CD14-positive monocyte (primary cell): ENCODE measurements at places on chromosomes 16 and 17.

DNA sequence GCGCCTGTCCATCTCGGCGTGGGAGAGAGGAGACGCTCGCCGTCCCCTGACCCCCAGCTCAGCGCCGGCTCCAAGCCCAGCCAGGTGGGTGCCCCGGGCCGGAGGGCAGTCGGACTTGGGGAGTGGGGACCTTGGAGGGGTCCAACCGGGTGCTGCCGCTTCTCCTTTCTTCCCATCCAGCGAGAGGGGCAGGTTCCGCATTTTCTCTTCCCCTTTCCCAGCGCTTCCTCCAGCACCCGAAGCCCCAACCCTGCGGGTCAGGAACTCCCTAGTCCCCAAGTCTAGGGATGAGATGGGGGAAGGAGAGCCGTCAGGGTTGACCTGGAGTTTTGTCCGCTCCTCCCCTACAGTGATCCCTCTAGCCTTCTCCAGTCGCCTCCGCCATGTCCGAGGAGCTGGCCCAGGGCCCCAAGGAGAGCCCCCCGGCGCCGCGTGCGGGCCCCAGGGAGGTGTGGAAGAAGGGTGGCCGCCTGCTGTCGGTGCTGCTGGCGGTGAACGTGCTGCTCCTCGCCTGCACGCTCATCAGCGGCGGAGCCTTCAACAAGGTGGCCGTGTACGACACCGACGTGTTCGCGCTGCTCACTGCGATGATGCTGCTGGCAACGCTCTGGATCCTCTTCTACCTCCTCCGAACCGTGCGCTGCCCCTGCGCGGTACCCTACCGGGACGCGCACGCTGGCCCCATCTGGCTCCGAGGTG, at the start of gene OTOP2:
Gene OTOP2, plus strand, starts transcription at position 24 of the 699 bp plus-strand sequence. Its CDS starts 360 bp downstream, at position 384.
- DNase-seq, result peak; percentile 87

DNA sequence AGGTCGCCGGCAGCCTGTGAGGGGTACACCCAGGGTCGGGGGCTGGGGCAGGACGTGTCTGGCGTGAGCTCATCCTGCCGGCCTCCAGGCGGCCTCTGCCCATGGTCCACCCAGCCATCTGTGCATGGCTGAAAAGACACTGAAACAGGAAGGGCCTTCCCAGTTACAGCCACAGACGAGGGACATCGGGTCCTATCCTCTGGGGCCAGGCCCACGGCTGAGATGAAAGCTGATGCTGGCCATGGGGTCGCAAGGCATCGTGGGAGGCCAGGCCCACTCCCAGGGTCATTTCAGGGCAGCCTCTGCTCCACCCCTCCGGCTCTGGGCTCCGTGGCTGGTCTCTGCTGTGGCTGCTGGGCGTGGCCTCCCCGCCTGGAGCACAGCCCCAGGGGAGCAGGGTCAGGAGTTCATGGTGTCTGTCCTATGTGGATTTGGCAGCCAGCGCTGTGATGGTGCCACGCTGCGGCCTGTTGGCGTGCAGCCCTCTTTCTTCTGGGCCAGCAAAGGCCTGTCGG, 16.6 kb upstream of the ATP6V0C start:
- DNase-seq, result no peak

DNA sequence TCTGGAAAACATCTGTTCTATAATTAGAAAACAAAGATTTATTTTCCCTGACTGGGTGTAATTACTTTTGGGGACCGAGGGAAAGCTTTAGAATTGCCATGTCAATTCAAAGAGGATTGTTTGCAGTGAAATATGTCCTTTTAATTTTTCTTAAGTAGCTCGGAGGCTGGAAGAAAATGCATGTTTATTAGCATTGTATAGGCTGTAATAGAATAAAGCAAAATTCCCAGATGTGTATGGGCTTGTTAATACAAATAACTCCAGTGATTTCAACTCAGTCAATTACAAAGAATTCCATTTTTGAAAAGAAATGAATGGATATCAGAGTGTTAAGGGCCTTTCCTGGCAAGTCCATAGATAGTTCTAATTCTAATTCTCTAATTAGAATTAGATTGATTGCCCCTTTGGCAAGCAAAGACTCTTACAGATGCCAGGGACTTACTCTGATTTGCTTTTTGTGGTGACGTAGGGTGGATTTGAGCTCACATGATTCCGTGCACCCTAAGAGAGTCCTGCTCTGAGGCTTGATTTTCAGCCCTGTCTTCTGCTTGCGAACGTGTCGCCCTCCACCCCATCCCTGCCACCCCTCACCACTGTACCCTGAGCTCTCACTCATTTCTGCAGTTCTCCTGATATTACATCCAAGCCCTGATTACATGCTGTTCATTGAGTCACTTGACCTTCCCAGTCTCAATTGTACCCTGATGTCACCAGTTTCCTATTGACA, 70.0 kb upstream of the FAM20A start:
- DNase-seq, result no peak

- DNase-seq, result no peak
Observed at GRCh38 chr16:80330803-80331202, 210.0 kb upstream of the DYNLRB2 start.

GRCh38 chr17:50151937-50152547, 1.6 kb upstream of the PPP1R9B start:
- peak; percentile 60 for DNase-seq

DNA sequence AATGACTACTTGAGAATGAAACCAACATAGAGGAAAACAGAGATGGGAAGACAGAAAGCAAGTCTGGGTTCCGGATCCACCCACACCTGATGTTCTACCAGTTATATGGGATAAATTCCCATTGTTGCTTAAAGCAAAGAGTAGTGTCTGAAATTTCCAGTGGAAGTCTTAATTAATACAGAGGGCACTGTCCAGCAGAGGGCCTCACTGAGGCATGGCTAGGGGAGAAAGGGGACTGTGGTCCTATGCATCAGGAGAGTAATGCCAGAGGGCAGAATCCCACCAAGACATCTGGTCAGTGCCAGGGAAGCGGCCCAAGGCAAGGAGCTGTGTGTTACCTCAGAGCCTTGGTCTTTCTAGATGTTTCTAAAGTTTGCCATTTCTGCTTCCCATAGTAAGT, 7.5 kb upstream of the UMOD start:
- DNase-seq, result no peak

DNA sequence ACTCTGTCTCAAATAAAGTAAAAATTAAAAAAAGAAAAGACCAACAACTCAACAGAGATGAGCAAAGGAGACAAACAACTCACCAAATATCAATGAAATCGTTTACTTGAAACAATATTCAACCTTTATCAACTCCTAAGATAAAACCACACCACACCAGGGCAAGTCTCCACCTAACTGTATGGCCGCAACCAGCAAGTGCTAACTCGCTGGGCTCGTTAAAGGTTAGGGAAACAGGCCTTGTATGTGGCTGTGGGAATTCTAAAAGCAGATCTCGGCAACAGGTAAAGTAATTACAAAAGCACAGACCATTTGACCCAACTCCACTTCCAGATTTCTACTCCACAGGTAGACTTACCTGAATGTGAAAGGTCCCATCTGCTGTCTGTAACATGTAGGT, 9.3 kb downstream of the ZCCHC14 start:
- no peak for DNase-seq

DNA sequence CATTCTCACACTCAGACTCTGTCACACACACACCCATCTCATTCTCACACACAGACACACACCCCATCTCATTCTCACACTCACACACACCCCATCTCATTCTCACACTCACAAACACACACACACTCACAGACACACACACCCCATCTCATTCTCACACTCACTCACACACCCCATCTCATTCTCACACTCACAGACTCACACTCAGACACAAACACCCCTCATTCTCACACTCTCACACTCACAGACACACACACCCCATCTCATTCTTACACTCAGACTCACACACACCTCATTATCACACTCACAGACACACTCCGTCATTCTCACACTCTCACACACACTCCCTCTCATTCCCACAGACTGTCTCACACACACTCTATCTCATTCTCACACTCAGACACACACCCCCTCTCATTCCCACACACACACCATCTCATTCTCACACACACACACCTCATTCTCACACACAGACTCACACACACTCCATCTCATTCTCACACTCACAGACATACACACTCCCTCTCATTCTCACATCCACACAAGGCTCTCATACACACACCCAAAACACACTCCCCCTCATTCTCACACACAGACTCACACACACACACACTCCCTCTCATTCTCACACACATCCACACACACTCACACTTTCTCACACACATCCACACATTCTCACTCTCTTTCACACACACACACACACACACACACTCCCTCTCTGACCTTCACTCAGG, 2.9 kb downstream of the ASGR1 start:
- DNase-seq, result no peak

- no peak for DNase-seq
Observed at GRCh38 chr17:79609673-79610645, 892 bp downstream of the RBFOX3 start.

DNA sequence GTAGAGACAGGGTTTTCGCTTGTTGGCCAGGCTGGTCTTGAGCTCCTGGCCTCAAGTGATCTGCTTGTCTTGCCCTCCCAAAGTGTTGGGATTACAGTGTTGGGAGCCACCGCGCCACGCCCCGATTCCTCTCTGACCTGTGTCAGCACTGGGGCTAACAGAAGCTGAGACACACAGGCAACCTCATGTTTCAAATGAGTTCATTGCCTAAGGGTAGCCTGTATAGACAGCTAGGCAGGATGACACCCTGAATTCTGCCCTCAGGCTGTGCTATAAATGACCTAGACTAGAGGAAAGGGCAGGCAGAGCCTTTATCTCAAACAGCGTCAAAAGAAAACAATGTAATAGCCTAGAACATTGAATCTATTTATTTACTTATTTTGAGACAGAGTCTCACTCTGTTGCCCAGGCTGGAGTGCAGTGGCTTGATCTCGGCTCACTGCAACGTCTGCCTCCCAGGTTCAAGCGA, 2.3 kb upstream of the CDK3 start:
- DNase-seq, result no peak

- DNase-seq, result peak; percentile 37
Observed at GRCh38 chr17:39569126-39569525, 38.6 kb downstream of the NEUROD2 start.

DNA sequence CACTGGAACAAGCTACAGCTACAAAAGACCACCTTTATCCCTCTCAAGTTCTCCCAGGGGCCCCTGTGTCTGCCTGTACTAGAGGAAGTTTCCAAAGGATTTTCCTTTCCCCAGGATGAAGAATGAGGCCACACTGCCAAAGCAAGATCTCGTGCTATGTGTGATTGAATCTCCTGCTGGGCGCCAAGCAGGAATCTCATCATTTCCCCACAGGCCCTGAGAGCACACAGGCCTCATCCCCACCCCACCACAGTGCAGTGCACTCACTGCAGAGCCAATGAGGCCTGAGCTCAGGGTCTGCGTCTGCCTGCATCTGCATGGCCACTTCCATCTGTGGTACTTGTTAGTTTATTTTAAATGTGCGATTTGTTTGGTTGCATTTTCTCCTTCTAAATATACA, 387.4 kb upstream of the ASIC2 start:
- no peak for DNase-seq

- no peak for DNase-seq
Observed at GRCh38 chr17:65589321-65589720, 27.9 kb upstream of the AXIN2 start.

DNA sequence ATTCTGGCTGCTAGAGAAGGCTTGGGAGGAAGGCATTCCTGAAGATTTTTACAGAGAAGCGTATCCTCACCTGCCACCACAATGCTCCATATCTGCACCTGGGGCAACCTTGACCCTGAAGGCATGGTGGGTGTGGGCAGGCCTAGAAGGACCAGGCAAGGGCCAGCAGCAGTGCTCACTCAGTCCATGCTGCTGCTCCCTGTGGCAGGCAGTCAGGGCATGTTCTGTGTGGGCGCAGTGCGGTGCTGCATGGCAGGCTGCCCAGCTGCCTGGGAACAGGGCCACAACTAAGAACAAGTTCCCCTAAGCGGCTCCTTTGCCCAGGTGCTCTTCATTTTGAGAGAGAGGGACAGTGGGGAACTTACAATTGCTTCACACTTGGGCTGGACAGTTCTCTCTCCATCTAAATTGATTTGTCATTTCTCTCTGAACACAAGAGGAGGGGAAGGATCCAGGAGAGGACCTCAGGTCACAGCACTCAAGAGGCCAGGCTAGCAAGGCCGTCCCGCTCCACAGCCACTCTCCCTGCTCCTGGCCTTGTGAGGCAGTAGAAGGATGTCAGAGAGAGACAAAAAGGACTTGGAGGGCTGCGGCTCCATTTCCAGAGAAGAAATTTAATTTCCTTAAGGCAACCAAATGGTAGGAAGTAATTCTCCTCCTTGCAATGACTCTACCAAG, 158.8 kb downstream of the AATF start:
- DNase-seq, result no peak

DNA sequence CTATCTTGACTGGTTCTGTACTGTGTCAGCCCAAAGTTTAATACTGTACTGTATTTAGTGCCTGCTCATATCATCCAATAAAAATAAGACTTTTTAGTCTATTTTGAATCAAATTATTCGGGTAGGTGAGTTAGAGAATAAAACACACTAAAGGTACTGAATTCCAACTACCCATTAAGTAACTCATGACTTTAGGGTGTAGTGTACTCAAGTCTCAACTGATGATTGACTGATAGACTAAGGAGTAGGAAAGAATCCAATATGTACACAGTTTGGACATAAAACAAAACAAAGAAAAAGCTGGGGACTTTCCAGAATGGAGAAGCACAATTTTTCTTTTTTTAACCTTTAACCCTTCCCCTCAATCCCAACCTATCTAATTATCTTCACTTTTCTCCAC, 4.1 kb downstream of the EZH1 start:
- no peak for DNase-seq

GRCh38 chr16:73237601-73238000, 189.7 kb upstream of the ZFHX3 start:
- no peak for DNase-seq

GRCh38 chr16:85935974-85936760, 37.2 kb downstream of the IRF8 start:
- DNase-seq, result peak; percentile 85

DNA sequence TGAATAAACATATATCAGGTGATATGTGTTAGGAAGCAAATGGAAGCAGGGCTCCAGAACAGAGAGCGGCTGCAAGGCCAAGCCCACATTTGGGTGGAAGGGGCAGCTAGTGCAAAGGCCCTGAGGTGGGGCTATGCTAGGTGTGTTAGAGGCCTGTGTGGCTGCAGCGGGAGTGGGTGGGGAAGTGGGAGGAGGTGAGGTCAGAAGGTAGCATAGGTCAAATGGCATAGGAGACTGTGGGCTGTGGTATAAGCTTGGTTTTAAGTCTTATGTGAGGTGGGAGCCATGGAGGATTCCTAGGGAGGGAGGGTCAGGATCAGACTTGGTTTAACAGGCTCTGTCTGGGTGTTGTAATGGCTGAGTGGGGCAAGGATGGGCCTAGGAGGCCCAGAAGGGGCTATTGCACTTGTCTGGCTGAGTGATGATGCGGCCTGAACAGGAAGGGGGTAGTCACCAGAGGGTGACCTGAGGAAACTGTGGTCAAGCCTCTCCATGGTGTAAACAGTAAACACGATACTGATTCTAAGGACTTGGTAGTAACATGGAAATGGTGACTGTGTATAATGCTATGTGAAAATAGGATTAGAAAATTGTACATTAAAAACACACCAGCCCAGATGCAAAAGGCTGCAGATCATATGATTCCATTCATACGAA, 31.1 kb downstream of the RAI1 start:
- DNase-seq, result peak; percentile 70

GRCh38 chr17:65679165-65679845, 117.9 kb upstream of the AXIN2 start:
- no peak for DNase-seq

GRCh38 chr16:89137666-89138512, 33.7 kb upstream of the CDH15 start:
- DNase-seq, result no peak

GRCh38 chr17:57369509-57369945, 113.2 kb downstream of the MSI2 start:
- no peak for DNase-seq

GRCh38 chr17:3590231-3590630, 19.0 kb downstream of the TRPV1 start:
- no peak for DNase-seq
